Hematopoietic multipotent progenitor cell (in vitro differentiated cells): ENCODE measurements at places on chromosomes 7 and 10.

DNA sequence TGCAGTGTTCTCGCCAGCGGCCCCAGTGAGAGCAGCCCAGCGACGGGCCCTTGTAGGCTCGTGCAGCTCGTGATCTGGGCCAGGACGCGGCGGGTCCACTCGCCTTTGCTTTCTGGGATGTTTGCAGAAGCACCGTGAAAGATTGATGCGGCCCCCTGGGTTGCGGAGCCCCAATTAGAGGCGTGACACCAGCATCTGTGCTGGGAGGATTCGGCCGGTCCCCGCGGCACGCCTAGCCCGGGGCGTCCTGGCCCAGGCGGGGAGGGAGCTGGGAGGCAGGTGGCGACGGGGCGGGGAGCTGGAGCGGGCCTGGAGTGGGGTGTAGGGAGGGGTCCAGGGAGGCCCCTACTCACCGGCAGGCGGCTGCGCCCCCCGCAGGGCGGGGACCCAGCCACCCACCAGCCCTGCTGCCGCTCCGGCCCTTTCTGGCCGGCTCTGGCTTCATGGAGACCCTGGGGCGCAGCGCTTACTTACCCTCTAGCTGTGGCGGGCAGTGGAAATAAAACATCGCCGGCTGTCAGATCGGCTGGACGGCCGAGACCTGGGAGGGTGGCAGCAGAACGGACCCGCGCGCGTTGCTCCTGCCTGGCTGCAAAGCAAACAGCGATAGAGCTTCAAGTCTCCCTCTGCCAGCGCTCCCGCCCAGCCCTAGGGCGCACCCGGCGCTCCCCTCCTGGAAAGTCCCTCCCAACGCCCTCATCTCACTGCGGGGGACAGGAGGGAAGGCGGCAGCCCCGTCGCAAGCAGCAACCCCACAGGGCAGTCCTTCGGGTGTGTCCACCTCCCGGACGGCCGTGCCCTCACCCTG lies 752 bp downstream of the DRGX start:
- no peak for DNase-seq

GRCh38 chr7:130356876-130357611 lies 12.4 kb downstream of the CPA5 start:
- DNase-seq: peak; percentile 26

DNA sequence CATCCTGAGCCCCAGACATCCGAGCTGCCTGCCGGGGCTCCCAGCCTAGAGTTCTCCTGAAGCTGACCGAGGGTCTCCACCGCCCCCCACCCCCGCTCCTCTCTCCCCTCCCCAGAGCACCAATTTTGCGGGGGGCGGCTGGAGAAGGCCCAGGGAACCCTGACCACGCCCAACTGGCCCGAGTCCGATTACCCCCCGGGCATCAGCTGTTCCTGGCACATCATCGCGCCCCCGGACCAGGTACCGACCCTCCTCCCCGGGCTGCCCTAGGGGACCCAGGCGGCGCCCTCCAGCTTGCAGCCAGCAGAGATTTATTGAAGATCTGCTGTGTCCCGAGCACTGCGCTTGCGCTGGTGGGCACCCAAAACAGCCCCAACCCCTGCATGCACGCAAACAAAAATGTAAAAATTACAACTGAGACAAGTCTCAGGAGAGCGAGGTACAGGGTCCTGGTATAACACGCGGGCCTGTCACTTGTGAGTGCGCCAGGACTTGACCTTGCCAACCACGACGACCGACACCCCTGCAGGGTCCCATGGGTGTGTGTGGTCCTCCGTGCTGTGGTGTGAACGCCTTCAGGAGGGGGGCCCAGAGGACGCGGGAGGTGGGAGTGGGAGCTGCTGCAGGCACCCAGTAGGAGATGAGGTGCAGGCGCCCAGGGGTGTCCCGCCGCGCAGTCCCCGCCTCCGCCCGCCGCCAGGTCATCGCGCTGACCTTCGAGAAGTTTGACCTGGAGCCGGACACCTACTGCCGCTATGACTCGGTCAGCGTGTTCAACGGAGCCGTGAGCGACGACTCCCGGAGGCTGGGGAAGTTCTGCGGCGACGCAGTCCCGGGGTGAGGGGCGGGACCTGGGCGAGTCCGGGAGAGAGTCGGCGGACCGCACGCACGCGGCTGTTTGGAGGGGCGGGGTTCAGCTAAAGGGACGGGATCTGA lies 3.1 kb downstream of the PCOLCE start:
- no peak for DNase-seq

DNA sequence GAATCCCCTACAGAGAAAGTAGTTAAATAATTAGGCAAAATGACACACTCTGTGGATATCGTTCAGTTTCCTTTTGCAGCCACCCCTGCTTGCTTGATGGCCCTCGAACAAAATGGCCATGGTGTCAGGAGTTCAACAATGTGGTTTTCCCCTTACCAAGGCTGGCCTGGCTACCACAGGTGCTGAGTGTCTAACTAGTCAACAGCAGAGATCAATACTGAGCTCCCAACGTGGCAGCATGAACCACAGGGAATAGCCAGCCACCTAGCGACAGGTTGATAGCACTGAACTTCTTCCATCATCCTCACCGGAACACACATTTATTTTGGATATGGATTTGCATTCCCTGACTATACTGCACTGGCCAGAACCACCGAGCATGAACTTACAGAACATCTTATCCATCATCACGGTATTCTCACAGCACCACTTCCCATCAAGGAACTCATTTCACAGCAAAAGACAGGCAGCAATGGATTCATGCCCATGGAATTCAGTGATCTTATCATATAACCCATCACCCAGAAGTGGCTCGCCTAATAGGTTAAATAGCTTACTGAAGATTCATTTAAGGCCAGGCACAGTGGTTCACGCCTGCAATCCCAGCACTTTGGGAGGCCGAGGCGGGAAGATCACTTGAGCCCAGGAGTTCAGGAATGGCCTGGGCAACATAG lies 6.3 kb downstream of the C10orf67 start:
- no peak for DNase-seq

- no peak for DNase-seq
These were observed 132.6 kb downstream of the LHPP start for GRCh38 chr10:124594240-124594639.

DNA sequence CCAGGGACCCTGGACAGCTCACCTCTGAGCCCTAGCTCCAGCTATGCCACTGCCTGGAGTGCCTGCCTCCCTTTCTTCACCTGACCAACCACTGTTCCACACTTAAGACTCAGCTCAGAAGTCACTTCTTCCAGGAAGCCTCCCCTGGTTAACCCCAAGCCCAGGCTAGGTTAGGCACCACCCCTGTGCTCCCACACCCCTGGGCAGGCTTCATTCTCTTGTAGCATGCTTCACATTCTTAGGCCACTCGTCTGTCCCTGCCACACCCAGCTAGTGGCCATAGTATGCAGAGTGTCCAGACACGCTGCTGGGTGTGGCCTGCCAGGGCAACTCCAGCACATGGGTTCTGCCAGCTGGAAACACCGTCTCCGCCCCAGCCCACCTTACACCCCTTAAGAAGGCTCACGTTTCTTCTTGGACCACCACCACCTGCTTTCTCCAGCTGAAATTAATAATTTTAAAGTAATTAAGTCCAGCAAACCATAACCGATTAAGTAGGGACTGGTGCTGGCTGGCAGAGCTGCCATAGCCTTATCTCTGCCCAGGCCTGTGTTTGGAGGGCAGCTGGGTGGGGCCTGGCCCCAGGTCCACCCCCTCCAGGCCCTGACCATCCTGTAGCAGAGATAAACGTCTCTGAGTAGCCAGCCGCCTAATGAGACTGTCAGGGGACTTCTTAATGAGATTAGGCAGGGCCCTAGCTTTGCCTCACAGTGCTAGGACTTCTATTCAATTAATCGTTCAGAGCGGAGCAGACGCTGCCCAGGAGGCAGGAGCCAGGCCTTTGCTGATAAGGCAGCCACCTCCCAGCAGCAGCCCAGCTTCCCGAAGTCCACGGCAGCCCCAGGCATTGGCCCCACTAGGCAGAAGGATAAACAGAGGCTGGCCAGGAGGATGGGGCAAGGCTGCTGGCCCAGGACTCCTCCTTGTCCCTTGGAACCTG lies 20.5 kb downstream of the GRID1 start:
- no peak for DNase-seq

DNA sequence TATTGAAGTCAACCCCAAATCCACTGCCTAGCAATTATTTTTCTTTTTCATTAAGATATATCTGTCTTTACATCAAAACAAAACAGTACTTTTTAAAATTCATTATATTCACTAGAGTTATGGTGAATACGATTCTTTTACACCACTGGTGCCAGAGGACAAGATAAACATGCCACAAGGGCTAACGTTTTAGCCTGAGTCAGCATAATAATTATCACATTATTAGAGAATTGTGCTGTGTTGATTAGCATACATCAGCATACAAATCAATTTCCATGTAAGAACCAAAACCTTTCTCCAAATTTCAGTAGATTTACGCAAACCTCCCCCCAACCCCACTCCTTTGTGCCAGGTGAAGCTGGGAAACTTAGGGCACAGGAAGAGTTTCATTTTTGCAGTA lies 131.1 kb upstream of the TMEM106B start:
- no peak for DNase-seq

DNA sequence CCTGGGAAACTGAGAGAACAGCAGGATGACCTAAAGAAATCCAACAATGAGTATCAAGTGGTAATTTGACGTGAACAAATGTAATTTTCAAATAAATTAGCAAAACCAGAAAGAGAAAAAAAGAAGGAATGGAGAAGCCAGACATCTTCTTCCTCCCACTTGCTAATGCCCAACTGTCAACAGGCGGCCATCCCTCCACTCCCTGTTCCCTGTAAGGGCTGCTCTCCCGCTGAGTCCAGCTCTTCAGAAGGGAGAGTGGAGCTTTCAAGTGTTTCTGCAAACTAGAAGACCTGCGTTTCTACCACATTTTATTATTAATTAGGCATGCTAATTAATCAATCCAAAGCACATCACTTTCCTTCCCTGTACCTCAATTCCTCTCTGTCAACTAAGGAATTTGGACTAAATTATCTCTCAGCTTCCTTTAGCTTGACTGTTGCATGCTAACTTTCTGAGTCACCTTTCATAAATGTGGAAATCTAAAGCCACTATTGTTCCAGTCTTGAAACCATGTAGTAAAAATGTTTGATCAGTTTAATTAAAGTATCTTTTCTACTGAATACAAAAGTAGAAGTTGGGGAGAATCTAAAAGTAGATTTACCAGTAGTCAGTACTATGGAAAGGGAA lies 48.4 kb upstream of the CUL1 start:
- no peak for DNase-seq
